ENCODE measurements at places on chromosomes 12 and 14.

- no peak for DNase-seq
Observed at GRCh38 chr14:64217308-64217707, 76.9 kb downstream of the ESR2 start.

DNA sequence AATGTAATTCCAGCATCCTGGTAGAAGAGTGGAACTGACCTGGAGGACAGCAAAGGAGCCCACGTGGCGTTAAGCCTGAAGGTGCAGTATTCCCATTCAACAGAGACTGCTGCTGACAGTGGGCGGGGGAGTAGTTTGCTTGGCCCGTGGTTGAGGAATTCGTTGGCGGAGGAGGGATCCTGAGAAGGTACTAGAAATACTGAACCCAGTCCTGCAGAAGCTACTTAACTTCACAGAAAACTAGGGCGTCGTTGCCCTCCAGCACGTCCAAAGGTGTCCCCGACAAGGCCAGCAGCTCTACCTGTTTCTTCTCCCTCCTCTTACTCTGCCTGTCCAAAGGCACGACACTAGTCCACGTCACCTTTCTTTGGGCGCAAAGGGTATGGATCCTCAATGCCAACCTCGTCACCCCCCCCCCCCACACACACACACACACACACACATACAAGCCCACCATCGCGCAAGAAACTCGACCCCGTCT, 303 bp downstream of the PUS7L start:
- DNase-seq: no peak

- DNase-seq: no peak
Observed at GRCh38 chr12:104740668-104741067, 217.4 kb downstream of the SLC41A2 start.

DNA sequence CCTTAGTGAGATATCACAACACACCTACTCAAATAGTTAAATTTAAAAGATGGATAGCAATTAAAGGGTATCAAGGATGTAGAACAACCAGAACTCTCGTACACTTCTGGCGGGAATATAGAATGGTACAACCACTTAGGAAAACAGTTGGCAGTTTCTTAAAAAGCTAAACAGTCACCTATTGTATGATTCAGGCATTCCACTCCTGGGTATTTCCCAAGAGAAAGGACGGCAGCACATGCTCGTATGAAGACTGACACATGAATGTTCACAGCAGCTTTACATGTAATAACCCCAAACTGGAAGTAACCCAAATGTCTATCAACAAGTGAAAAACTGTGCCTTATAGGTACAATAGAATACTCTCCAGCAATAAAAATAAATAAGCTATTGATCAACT, 465.2 kb downstream of the VRK1 start:
- DNase-seq: no peak

DNA sequence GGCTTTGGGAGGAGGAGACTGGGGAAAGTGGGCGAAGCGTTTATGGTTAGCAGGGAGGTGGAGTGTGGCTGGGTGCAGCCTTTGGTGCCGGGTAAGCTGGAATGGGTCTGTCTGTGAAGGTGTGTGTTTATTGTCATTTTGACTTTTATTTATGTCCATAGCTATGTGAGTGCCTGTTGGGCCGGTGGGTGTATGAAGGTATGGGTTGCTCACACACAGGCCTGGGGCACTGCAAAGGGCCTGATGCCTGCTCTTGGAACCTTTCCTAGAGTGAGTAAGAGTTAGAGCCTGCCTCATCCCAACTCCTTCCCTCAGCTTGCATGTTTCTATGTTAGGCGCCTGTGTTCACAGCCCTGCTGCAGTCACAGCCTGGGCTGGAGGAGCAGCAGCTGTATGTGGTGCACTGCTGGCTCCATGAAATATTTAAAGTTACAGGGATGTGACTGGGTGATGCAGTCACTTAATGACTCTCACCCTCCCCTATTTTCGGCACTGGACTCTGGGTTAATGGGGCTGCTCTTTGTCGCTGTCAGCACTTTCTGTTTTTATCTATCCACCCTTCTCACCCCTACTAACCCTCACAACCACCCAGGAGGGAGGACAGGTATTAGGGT, 2.6 kb upstream of the PPP1R1A start:
- DNase-seq: no peak

DNA sequence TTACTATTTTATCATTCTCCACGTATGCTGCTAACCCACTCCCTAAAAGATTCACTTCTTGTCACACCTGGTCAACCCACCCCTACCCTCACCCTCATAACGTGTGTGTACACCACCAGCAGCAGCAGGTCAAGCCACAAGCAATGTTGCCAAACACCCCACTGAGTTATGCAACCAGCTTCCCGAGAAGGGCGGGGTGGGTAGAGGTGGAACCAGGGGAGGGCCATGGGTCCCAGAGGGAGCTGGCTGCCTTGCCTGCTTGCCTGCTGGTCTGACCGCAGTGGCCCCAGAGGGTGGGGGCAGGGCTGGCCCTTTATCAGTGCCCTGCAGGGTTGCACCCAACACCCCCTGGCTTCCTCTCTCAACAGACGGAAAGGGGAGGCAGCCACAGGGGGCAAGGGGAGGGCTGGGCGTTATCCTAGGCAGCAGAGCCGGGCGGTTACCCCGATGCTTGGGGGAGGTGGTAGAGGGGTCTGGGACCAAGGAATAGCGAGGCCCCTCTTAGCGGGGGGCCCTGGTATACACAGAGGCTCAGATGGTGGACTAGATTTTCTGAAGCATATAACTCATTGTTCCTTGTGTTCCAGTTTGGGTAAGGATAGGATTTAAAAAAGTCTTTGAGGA, 3.5 kb upstream of the NFE2 start:
- no peak for DNase-seq

DNA sequence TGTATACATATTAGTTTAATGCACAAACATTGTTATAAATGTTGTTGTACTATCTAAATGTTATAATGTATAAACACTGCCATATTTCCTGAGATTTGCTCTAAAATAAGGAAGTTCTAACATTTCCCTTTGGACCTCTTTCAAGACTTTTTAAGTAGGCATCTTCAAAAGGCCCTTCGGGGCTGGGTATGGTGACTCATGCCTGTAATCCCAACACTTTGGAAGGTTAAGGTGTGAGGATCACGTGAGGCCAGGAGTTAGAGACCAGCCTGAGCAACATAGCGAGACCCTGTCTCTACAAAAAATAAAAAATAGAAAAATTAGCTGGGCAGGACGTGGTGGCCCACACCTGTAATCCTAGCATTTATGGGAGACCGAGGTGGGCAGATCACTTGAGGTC, 35.5 kb downstream of the FBLN5 start:
- no peak for DNase-seq

DNA sequence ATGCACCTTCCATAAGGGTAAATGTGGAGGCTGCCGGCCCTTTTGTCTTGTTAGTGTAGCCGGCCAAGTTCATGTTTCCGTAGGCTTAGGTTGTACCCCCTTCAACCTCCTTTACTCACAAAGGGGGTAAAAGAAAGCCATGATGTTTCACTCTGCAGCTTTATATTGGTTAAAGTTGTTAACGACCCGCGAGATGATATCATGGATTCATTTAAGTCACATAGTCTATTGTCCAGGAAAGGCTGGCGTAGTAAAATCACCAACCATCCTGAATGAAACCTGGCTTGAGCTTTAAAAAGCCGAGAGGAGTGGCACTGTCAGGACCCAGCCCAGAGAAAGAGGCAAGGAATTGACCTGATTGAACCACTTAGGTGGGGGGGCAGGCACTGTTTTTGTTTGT, 1.3 kb downstream of the UNG start:
- no peak for DNase-seq

DNA sequence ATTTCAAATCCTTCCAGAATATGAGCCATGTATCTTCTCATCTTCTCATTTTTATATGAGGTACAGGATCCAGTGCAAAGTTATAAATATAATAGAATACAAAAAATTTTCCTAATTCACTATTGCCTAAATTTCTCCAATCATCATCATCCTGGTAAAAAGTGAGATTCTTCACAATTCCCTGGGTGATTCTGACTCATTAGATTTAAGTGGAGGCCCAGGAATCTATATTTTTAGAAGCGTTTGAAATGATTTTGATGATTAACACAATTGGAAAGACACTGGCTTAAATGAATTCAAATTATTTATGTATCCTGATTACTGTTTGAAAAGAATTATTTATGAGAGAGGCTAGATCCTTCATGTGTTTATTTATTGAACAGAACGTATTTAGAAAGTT, 380.3 kb upstream of the PDE3A start:
- no peak for DNase-seq

DNA sequence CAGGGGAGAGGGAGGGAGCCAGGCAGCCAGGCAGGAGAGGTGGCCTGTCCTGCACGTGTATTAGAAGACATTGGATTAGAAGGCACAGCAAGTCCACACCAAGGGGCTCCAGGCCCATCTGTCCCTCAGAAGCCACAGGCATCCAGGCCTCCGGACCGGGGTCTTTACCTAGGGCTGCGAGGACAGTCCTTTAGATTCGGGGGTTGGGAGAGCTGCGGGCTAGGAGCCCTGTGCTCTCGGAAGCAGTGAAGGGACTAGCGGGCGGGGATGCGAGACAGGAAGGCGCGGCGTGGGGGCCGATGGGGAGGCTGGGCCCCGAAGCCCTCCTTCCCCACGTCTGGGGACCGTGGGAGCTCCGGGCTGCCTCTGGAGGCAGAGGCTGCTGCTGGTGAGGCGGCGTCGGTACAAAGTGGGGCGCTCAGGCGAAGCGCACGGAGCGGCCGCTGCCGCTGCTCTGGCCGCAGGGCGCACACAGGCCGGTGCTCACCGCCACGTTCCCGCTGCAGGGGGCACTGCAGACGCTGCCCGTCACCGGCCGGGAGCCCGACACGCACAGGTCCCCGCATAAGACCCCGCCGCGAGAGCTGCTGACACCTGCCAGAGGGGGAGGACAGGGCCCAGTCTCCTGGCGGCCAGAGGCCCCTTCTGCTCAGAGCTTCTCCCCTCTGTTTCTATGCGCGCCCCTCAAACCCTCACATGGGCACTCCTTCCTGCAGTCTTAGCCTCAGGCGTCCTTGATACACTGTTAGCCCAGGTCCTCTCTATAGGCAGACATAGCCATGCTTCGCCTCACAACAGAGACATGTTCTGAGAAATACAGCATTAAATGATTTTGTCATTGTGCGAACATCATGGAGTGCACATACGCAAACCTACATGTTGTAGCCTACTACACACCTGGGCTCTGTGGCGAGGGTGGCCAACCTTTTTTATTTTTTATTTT, 17.3 kb downstream of the KRT7 start:
- DNase-seq: no peak

- no peak for DNase-seq
Observed at GRCh38 chr14:75628816-75629215, 31.9 kb downstream of the ERG28 start.

- no peak for DNase-seq
Observed at GRCh38 chr14:91997492-91997891, 42.4 kb downstream of the TRIP11 start.

Data from cortex of kidney (tissue), 1 donor.